Left forelimb (tissue), 1 donor: ENCODE measurements at places on chromosomes 2 and 18.

- no peak for DNase-seq
Observed at GRCh38 chr2:149715005-149715592, 127.5 kb upstream of the MMADHC start.

GRCh38 chr18:46324087-46324955, 220.1 kb downstream of the HAUS1 start:
- no peak for DNase-seq

DNA sequence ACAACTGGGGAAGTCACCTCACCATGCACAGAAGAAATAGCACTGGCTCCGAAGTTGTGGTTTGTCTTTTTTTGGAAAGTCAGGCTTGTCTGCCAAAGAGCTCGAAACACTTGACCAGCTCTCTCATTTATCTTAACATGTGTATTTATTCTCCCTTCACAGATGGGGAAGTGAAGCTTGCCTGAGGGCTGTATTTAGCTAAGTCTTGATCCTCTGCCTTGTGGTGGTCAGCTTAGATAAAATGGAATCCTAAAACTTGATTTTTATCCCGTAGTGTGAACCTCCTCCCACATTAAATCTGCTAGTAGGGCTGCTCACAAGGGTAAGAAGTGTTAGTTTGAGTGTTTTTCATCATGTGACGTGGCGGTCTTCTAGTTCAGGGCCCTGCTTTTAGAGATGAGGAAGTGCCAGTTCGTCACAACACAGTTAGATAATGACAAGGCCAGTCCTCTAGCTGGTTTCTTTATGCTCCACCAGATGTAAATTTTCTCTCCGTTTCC, 89.7 kb downstream of the TMEM247 start:
- DNase-seq, result no peak

- no peak for DNase-seq
Observed at GRCh38 chr2:25805987-25806386, 72.3 kb downstream of the ASXL2 start.

DNA sequence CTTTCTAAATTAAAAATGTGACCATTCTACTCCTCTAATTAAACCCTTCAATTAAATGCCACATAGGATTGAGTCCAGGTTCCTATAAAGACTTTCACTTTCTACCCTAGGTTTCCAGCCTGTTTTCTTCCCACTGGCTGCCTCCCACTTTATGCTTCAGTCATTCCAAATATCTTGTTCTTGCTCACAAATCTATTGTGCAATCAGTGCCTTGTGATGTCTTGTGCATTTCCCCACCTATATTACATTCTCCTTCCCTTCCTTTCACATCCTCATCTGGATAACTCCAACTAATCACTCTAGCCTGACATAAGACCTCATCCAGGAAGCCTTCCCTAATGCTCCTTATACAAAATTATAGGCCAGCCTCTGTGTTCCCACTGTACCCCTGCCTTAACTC, 281.7 kb upstream of the LRATD1 start:
- DNase-seq, result no peak
